ENCODE measurements at places on chromosomes 5 and 9.
A peak's percentile ranks its signal among the peaks of the same experiment; 100 is the strongest.

- DNase-seq = no peak
Observed at GRCh38 chr5:112708103-112708622, 29.5 kb upstream of the APC start.

DNA sequence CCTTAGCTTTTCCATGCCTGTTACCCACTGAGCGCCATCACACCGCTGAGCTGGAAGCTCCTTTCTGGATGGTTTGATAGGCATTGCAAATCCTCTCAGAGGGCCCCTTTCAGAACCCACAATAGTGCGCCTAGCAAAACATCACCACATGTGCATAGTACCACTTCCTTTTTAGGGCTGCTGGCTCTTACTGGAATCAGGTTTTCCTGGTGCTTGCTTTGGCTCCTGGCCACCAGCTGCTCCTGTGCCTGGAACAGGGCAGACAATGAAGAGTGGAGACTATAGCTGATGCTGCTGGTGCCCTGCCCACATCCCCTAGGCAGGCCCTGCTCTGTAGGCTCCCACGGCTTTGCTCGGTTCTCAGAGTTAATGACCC is 163.6 kb upstream of the SEMA6A start:
- no peak for DNase-seq

GRCh38 chr9:94627287-94627686 is 12.0 kb downstream of the FBP1 start:
- no peak for DNase-seq

GRCh38 chr9:37521111-37521510 is 35.4 kb downstream of the POLR1E start:
- no peak for DNase-seq

- DNase-seq = no peak
Observed at GRCh38 chr5:133220851-133221674, 169.2 kb downstream of the HSPA4 start.

DNA sequence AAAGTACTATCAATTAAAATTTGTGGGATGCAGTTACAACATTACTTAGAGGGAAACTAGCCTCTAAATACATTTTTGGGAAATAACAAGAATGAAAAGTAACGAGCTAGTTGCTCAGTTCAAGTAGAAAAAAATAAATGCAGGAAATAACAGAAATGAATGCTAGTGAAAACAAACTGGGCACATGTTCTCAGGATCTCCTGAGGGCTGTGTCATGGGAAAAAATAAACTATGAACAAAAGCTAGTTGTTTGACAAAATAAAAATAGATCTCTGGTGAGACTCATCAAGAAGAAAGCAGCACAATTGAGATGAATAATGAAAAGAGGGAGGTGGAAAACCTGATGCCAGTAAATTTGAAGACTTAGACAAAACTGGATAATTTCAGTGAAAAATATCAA is 16.3 kb downstream of the IDNK start:
- DNase-seq = no peak

DNA sequence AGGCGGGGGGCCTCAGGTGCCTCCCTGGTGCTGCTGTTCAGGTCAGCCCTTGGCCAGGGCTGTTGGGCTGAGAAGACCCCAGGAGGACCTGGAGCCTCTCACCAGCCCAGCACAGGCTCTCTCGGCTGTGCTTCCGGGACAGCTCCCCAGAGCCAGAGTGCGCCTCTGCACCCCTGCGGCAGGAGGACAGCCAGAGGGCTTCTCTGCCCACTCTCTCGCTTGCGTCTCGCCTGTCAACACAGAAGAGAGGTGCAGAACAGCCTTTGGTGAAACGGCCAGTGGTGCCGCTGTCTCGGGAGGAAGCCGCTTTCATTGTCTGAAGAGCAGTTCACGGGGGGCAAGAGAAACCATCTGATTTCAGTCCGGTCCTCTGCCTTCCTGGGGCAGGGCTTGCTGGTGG is 3.8 kb upstream of the NACC2 start:
- DNase-seq = no peak

- DNase-seq = no peak
Observed at GRCh38 chr5:9381464-9381863, 164.4 kb downstream of the SEMA5A start.

- DNase-seq = no peak
Observed at GRCh38 chr9:16247188-16247875, 623.1 kb downstream of the BNC2 start.

GRCh38 chr9:130627051-130627450 is 37.3 kb upstream of the PRDM12 start:
- DNase-seq = no peak

- DNase-seq = no peak
Observed at GRCh38 chr9:26673261-26673660, 219.3 kb downstream of the CAAP1 start.

DNA sequence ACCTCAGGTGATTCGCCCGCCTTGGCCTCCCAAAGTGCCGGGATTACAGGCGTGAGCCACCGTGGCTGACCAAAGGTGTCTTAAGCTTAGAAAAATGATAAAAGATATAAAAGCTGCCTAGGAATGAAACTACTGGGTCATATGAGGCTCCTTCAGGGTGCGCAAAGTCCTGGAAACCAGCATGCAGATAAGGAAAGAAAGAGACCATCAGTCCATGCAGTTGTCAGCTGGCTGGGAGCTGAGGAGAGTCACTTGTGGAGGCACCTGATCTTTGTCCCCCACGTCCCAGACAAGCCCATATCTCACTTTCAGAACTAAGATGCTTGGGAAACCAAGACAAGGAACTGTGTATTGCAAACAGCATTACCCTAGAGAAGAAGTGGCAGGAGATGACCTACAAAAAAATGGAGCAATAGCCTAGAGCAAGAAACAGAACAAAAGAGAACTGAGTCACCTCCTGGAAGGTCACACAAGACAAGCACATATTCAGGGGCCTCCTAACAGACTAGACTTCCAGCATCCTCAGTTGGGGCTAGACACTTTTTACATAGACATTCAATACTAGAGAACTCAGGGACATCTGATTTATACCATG is 2.8 kb upstream of the CCDC125 start:
- no peak for DNase-seq

GRCh38 chr5:105807951-105808350 is 1862.8 kb downstream of the EFNA5 start:
- DNase-seq = no peak

GRCh38 chr5:136513430-136513829 is 148.1 kb upstream of the TRPC7 start:
- DNase-seq = no peak

DNA sequence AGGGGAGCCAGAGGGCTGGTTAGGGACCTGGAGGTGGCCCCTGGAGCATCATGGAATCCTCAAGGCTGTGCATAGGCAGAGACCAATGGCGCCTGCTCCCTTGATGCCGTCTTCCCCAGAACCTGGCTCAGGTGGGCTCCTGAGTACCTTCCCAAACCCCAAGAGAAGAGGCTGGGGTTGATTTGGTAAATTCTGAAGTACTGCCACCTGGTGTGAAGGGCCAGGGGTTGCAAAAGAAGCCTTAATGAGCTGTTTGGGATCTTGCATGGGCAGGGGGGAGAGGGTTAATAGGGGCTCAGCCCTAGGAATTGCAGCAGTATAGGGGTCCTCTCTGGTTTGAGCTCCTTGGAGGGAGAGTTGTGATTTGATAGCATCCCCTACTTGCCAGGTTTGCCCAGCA is 52.1 kb downstream of the CYSTM1 start:
- no peak for DNase-seq

- DNase-seq = no peak
Observed at GRCh38 chr5:157925786-157926671, 67.1 kb upstream of the CLINT1 start.

DNA sequence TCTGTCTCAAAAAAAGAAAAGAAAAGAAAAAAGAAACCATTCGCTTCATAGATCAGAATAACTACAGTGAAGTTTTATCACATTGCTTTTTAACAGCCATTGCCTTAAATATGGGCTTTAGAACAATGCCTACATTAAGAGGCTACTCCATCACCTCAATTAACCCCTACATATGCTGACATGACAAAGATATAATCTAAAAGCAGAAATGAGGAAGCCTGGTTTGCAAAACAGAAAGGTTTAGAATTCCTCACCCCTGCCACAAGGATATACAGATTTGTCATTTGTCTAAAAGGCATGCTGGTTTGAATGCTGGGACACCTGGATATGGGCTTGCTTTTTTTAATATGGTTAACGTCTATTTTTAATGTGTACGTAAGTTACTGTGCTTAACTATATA is 1353.0 kb upstream of the C9orf72 start:
- no peak for DNase-seq

DNA sequence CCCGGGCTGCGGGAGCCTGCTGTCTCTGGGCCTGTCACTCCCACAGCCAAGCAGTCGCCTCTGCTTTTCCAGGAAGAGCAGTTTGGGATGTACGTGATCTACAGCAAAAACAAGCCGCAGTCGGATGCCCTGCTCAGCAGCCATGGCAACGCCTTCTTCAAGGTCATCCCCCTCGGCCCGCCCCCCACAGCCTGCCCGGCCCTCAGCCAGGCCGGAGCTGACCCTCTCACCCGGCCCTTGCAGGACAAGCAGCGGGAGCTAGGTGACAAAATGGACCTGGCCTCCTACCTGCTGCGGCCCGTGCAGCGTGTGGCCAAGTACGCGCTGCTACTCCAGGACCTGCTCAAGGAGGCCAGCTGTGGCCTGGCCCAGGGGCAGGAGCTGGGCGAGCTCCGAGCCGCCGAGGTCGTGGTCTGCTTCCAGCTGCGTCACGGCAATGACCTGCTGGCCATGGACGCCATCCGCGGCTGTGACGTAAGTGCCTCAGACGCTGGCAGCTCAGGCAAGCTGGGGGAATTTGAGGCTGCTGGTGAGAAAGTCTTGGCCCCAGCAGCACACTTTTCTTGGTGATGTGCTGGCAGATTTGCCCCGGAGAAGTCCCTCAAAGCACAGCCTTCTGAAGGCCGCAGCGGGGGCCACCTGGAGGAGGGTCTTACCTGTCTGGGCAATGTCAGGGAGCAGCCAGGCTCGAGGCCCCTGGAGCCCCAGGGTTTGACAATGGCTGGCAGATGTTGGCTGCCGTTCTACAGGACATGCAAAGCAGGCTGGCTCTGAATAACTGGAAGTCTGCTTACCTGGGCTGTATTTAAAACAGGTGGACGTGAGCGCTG is 20.1 kb upstream of the LRRC14B start:
- DNase-seq = no peak

- no peak for DNase-seq
Observed at GRCh38 chr9:36966371-36967097, 67.5 kb downstream of the PAX5 start.

DNA sequence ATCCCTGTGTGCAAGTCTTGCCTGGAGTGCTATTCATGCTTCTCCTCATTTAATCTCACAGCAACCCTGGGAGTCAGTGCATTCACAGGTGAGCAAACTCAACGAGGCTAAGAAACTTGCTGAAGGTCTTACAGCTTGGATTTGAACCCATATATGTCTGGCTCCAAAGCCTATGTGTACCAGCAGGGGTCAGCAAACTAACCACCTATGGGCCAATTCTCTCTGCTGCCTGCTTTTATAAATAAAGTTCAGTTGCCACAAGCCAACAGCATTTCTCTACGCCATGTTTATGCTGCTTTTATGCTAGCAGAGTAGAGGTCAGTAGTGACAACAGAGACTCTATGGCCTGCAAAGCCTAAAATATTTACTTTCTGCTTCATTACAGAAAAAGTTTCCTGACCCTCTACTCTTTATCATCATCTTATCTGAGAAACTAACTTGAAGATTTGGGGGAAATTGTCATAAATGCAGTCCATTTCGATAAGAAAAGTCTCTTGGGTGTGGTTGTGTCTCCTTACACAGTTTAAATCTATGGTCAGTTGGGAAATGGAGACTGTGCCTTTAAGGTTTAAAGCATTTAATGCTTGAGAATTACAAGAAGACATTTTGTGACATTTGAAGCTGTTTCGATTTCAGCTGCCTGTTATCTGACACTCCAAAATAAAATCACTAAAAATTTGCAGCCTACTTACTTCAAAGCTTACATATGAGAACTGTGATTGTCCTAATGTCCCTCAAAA is 137.7 kb downstream of the PRELID2 start:
- peak; percentile 5 for DNase-seq

GRCh38 chr5:146690880-146691355 is 174.9 kb upstream of the GPR151 start:
- no peak for DNase-seq

GRCh38 chr5:172424111-172424490 is 30.2 kb downstream of the SH3PXD2B start:
- no peak for DNase-seq

GRCh38 chr5:127963931-127964330 is 119.6 kb upstream of the SLC12A2 start:
- no peak for DNase-seq

DNA sequence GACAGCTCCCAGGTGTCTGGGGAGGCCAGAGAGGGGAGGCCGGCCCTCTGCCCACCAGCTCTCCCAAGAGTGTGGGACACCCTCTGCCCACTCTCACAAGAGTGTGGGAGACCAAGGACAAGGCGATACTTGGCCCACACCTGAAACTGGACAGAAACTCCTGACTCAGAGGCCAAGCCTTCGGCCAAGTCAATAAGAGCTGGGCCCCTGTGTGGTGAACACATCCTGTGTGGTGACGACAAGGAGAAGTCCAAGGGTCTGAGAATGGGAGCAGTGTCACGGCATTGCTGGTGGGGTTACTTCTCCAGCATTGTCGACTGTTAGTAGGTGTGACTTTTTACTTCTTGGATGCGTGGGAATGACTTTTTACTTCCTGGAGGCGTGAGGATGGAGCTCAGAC is 14.6 kb upstream of the F2RL1 start:
- DNase-seq = no peak

DNA sequence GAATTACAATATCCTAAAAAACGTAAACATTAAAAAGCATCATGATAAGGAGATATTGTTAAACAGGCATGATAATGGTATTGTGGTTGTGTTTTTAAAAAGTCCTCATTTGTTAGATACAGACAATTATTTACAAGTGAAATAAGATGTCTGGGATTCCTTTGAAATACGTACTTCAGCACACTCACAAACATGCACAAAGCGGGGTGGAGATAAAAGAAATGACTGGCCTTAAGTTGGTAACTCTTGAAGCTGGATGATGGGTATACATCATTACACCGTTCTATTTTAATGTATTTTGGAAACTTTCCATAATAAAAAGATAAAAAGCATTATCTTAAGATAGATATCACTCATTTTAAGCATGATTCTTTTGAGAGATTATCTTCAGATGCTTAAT is 1.0 kb downstream of the FAM200C start:
- no peak for DNase-seq

DNA sequence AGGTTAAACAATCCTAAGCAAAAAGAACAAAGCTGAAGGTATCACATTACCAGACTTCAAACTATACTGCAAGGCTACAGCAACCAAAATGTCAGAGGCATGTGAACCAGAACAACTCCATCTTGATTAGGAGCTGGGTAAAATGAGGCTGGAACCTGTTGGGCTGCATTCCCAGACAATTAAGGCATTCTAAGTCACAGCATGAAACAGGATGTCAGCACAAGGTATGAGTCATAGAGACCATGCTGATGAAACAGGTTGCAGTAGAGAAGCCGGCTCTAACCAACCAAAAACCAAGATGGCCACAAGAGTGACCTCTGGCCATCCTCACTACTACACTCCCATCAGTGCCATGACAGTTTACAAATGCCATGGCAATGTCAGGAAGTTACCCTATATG is 252.0 kb downstream of the RASEF start:
- no peak for DNase-seq

GRCh38 chr5:27523629-27524028 is 485.2 kb upstream of the CDH9 start:
- DNase-seq = no peak

All from GM18507 (cell line).